Activated CD4-positive, alpha-beta T cell treated with anti-CD3 and anti-CD28 coated beads for 4 hours (primary cell): ENCODE measurements at places on chromosomes 2 and 18.
A peak's percentile ranks its signal among the peaks of the same experiment; 100 is the strongest.

- peak; percentile 40 for DNase-seq
Measured at GRCh38 chr2:65129286-65129825, 550 bp downstream of the RAB1A start.

DNA sequence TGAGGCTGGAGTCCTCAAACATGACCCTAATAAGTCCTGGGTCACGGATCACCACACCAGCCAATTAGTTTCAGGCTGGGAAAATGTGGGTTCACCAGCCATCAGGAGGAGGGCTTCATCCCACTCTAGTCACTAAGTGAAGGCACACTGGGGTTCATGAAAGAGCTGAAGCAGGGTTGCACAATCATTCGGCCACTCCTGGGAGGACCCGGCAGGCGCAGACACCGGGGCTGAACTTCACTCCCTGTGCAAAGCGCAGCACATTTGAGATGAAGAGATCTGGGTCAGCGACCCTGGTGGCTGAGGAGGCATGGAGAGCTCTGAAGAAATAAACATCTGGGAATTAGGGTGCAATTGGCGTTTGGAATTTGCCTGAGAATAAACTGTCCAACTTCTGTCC lies 684.4 kb upstream of the SALL3 start:
- DNase-seq, result no peak

GRCh38 chr2:120404941-120405758 lies 59.2 kb downstream of the INHBB start:
- no peak for DNase-seq

- no peak for DNase-seq
Measured at GRCh38 chr2:15845294-15845693, 95.1 kb upstream of the MYCN start.

DNA sequence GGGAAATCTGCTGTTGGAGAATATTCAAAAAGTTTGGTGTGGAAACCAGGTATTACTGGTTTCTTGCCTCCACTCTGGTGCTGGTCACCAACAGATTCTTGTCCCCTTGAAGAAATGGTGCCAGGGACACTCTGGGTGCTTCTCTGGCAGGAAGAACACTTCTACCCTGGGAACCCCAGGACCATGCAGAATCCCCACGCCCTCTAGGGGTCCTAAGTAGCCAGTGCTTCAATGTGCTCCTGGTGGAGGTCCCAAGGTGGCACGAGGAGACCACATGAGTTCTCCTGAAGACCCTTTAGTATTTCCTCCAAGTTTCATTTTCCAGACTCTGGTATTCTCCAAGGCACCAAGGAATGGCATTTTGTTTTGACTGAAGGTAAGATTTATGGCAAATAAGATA lies 380.6 kb downstream of the TSN start:
- no peak for DNase-seq

DNA sequence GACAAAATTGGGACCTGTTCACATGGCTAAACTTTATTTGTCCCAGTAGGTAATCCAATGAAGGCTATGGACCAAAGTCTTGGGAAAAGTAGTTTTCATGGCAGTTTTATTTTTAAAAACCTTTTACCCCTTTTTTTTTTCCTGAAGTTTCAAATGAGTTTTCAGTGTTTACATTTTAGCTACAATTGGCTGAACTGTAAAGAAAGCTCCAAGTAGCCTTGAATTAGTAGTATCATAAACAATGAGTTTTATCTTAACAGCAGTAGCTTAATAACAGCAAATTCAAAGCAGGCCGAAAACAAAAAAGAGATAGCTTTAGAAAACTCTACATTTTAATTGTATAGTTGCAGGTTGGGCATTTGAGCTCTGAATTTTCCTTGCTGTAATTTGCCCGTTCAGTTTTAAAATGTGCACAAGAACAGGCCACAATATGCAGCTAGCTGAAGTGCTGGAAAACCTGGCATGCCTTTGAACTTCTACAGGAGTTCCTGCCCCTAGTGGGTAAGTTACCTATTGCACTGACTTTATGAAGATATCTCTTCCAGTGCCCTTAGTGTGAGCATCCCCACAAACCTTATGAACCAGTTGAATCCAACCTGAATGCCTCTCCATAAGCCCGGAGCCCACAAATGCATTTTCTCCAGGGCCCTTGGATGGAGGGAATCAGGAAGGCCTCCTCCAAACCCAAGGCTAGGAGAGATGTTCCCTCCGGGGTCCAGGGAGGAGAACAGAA lies 106.7 kb downstream of the XRCC5 start:
- no peak for DNase-seq

GRCh38 chr2:187171318-187171717 lies 276.7 kb downstream of the CALCRL start:
- DNase-seq, result no peak

DNA sequence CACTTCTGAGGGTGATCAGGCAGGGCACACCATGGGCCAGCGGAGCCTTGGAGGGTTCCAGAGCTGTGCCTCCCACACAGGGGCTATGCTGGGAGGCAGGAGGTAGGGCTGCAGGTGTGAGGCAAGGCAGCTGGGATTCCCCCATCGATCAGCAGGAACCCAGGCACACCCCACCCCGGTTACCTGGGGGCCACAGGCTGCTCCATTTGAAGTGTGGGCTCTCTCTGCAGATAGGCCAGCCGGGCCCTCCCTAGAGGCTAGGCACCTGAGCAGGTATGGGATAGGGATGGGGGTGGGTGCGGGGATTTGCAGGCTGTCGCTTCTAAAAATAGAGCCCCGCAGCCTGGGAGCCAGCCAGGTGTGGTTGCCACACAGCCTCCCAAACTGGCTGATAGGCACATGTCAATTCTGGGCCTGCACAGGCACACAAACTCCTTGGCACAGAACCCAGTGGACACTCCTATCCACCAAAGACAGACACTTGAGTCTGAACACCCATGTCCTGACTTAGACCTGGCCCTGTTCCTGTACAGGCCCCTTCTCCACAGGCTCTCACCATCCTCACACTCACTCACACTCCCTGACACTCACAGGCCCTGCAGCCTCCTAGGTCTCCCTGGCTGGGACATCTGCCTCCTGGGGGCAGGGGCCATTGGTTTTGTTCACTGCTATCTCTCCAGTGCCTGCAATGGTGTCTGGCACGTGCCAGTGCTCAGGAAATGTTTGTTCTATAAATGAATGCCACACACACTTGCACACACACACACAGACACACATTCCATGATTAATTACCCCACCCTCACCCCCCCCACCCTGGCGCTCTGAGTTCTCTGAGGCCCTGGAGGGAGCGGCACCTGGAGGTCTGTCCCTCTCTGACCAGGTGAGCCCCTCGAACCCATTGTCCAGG lies 73.4 kb downstream of the ZFP36L2 start:
- no peak for DNase-seq

- no peak for DNase-seq
Measured at GRCh38 chr18:1308686-1309085, 404.0 kb downstream of the ADCYAP1 start.

DNA sequence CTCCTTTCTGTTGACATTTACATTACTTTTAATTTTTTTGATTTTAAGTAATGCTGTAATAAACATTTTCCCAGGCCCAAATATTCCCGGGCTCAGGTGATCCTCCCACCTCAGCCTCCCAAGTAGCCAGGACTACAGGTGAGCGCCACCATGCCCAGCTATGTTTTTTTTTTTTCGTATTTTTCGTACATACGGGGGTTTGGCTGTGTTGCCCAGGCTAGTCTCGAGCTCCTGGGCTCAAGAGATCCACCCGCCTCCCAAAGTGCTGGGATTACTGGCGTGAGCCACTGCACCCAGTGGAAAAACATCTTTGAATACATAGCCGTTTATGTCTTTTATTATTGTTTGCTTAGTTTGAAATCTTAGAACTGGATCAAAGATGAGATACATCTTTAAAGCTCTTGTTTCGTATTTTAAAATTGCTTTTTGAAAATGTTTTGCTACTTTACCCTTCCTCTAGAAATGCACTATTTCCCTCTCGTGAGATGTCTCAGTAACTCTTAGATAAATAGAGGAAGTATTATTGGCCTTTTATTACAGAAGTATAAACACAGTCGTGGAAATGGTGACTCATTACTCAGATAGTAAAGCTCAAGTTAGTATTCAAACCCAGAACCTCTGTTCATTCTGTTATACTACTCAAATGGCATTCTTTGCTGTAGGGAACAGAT lies 2.4 kb downstream of the SMCHD1 start:
- DNase-seq, result no peak

- no peak for DNase-seq
Measured at GRCh38 chr2:166240387-166241313, 112.8 kb upstream of the SCN1A start.

DNA sequence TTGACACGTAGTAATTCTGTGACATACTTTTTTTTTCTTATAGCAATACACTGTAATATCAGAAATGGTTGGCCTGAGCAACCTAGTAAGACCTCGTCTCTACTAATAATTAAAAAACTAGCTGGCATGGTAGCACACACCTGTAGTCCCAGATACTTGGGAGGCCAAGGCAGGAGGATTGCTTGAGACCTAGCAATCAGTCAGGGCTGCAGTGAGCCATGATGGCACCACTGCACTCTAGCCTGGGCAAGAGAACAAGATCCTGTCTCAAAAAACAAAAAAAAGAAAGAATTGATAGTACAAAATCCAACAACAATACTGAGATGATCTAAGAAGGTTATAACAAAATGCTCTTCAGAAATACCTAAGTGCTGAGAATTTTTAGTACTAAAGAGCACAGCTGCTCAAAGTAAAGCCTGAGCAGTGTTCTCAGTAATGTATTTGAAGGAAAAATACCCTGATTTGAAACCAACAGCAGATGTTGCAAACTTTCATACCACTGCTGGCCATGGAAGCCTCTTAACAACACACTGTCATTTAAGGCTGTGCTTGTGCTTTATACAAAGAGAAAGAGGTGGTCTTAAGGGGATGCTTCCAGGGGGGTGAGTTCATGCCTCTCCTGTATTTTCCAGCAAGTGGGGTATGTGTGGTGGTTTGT lies 132.6 kb upstream of the CDCA7 start:
- no peak for DNase-seq

DNA sequence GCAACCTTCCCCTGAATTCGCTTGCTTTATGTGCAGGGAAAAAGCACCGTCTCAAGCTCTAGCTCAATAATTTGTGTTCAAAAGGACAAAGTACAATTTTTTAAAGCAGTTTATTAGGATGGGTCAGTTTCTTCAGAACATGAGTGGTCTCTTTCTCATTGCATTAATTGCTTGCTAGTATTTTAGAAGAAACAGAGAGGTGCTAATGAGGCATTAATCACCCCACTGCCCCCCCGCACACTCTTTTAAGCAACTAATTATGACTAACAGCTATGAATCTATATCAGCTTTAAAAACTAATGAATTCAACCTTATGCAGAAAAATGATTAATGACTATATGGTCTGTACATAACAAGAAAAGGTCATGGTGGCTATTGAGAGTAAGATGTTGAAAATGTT lies 262.1 kb upstream of the ST6GAL2 start:
- DNase-seq, result no peak

GRCh38 chr2:73223821-73224220 lies 9.2 kb downstream of the PRADC1 start:
- DNase-seq, result no peak

DNA sequence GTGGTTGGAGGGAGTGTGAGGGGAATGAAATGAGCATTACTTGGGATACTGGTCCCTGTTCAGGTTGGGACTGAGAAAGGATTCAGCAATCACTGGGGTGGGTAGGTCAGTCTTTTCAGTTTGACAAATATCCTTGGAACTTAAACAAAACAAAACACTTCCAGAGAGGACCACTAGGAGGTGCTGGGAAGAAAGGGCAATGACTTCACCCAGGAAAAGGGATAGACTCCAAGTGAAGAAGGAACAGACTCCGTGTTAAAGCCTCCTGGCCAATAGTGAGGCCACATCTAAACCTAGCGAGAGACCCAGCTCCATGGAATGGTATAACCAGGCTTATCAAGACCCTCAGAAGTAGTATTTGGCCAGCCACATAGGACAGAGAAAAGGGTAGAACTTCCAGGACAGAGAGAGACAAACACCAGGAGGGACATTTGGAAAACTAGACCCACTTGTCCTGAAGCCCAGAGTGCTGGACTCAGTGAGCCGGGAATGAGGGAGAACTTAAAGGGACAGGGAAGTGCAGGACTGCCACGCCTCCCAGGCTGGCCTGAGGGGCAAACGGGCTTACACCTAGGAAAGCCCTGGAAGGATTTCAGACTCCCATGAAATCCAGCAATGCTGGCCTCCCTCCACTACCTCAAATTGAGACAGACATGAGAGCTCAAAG lies 19.6 kb upstream of the KCNG3 start:
- peak; percentile 29 for DNase-seq

DNA sequence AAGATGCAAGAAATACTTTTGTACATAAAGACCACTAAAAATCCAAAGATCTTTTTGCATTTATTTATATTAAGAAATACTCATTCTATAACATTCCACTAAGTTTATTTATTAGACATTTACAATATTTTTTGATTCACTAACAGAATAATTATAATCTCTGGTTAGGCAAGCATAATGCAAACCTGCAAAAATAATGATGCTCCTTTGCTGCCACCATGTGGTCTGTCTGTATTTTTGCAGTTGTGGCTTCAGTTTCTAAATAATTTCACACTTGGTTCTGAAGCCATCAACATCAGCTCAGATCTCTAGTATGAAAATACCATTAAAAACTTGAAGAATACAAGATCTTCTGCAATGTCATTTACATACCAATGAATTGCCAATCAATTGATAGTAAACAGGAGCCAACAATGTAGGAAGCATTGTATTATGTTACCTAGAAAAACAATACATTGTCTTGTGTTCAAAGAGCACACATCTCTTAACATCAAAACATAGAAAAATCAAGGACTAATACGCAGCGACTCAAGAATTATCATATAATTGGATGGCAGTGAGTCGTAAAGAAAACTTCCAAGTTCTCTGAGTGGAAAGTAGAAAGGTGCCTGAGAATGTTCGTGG lies 28.8 kb upstream of the WDR75 start:
- peak; percentile 16 for DNase-seq

- DNase-seq, result no peak
Measured at GRCh38 chr2:207830778-207831438, 61.2 kb upstream of the FZD5 start.

GRCh38 chr2:187552828-187553681 lies 1.2 kb downstream of the TFPI start:
- no peak for DNase-seq
